ENCODE measurements at places on chromosomes 7 and 10.
A peak's percentile ranks its signal among the peaks of the same experiment; 100 is the strongest.

DNA sequence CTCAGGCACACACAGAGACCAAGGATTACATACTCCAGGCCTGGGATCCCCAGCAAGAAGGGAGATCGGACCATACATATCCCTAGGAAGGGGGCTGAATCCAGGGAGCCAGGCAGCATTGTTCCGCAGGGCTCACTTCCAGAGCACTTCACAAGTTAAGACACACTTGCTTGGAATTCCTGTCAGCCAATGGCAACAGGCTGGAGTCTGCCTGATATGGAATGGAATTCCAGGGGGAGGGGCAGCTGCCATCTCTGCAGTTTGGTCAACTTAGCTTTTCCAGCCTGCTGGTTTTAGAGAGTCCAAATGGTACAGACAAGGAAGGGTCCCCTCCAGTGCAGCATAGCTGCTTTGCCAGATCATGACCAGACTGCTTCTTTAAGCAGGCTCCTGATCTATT is 290.0 kb upstream of the GLI3 start:
- DNase-seq: no peak

- DNase-seq: no peak
Measured at GRCh38 chr7:7964250-7964649, 4.3 kb upstream of the GLCCI1 start.

- DNase-seq: no peak
Measured at GRCh38 chr7:33698041-33698440, 207.3 kb upstream of the BMPER start.

- DNase-seq: no peak
Measured at GRCh38 chr10:12208460-12208859, 12.5 kb downstream of the CDC123 start.

GRCh38 chr10:122054048-122055025 is 65.4 kb downstream of the TACC2 start:
- peak; percentile 29 for DNase-seq

GRCh38 chr7:134594877-134595276 is 46.0 kb downstream of the AKR1B15 start:
- DNase-seq: no peak

- no peak for DNase-seq
Measured at GRCh38 chr7:95213809-95214492, 110.4 kb downstream of the PON1 start.

GRCh38 chr7:37376386-37376785 is 72.3 kb downstream of the ELMO1 start:
- no peak for DNase-seq

- peak; percentile 48 for DNase-seq
Measured at GRCh38 chr10:48506147-48506917, 98.5 kb downstream of the ARHGAP22 start.

GRCh38 chr7:94323844-94324243 is 70.9 kb upstream of the COL1A2 start:
- no peak for DNase-seq

DNA sequence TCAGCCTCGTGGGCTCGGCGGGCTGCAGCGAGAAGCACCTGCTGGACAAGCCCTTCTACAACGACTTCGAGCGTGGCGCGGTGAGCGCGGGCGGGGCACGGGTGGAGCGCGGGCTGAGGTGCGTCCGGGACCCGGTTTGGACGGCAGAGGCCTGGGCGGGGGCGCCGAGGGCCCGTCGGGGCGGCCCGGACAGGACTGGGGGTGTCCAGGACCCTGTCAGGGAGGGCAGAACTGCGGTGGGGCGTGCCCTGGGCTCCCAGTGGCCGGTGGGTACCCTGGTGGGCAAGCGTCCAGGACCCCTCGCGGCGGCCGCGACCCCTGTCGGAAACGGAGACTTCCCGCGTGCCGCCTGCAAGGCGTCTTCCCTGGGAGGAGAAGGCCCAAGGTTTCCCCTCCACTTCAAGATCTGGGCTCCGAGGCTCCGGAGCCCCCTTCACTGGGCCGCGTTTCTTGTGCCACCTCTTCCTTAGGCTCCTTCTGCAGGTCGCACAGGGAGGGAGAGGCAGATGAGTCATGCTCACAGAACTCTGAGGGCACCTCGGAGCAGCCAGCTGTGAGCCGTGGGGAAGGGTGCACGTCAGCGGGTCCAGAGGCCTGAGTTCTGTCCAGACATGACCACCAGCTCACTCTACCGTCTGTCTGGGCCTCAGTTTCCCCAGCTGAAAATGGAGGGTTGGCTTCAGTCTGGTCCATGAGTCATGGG is 485 bp downstream of the ALOX5 start:
- DNase-seq: no peak

DNA sequence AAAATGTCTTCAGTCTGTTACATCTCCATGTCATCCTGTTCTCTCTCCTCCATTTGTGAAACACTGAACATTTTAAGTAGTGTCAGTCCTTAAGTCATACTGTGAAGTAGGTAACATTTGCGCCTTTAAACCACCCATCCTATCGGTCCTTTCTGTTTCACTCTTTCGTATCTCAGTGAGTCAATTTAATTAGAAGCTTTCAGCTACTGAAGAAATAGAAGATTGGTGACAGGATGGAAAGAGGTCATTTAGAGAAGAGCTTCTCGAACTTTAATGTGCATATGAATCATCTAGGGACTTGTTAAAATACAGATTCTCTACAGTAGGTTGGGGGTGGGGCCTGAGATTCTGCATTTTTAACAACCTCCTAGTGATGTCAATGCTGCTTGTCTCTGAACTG is 113.4 kb downstream of the SRI start:
- DNase-seq: no peak

GRCh38 chr7:34058801-34059135 is 153.4 kb downstream of the BMPER start:
- no peak for DNase-seq

DNA sequence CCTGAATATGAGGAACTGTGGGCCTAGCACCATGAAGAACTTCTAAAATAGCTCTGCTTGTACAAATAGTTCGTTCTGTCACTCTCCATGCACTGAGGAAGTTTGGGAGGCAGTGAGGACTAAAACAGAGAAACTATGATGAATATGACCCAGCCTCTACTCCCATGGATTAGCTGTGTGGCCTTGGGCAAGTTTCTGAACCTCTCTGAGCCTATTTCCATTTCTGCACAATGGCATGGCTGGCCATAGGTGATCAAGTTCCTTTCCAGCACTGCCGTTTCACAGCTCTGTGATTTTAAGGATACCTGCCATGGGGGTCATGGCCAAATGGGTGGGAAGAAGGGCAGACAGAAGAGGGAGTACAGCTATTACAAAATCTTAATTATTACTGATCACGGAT is 57.6 kb downstream of the SORBS1 start:
- no peak for DNase-seq

- DNase-seq: no peak
Measured at GRCh38 chr10:88901206-88901983, 21.4 kb downstream of the STAMBPL1 start.

DNA sequence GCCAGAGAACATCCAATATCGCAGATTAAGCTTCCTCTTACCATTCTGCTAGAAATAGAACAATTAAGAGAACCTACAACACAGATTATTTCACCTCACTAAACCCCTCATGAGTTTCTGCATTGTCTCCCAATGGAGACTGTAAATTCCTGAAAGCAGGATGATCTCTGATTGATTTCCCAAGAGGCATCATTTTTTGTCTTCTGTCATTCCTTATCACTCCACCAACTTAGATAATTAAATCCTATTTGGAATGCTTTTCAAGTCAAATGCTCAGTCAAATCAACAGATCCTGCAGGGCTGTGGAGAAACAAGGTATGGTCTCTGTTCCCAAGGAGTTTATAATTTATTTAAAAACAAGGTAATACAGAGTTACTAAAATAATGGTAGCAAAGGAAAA is 161.5 kb downstream of the MTERF1 start:
- DNase-seq: no peak

DNA sequence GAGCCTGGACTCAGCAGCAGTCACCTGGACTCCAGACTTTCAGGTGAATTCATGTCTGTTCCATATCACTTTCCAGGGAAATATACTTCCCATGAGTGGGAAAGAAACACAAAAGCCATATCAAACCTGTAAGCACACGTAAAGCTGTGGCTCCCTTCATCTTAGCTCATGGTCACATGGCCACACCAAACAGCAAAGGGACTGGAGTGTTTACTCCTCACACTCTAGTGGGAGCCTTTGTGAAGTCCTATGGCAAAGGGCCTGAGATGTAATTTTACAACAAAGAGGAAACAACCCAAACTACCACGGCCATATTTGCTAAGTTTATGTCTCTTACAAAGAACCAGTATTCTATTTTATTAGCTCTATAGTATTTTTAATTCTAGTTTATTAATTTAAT is 16.3 kb downstream of the SFTPA1 start:
- DNase-seq: no peak

DNA sequence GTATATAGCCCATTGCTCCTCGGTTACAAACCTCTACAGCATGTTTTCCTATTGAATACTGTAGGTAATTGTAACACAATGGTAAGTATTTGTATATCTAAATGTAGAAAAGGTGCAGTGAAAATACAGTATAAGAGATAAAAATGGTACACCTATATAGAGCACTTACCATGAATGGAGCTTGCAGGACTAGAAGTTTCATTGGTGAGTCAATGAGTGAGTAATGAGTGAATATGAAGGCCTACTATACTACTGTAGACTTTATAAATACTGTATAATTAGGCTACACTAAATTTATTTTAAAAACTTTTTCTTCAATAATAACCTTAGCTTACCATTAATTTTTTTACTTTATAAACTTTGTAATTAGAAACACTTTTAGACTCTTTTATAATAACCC is 239.7 kb downstream of the CDK14 start:
- DNase-seq: no peak

DNA sequence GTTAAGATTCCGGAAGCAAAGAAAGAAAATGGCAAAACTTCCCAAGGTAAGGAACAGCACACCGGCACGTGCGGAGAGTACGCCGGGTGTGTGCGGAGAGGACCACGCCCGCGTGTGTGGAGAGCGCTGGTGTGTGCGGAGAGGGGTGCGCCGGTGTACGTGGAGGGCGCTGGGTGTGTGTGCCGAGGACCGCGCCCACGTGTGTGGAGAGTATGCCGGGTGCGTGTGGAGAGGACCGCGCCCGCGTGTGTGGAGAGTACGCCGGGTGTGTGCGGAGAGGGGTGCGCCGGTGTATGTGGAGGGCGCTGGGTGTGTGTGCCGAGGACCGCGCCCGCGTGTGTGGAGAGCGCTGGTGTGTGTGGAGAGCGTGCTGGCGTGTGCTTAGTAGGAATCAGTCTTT is 48.6 kb upstream of the DPYSL4 start:
- no peak for DNase-seq

DNA sequence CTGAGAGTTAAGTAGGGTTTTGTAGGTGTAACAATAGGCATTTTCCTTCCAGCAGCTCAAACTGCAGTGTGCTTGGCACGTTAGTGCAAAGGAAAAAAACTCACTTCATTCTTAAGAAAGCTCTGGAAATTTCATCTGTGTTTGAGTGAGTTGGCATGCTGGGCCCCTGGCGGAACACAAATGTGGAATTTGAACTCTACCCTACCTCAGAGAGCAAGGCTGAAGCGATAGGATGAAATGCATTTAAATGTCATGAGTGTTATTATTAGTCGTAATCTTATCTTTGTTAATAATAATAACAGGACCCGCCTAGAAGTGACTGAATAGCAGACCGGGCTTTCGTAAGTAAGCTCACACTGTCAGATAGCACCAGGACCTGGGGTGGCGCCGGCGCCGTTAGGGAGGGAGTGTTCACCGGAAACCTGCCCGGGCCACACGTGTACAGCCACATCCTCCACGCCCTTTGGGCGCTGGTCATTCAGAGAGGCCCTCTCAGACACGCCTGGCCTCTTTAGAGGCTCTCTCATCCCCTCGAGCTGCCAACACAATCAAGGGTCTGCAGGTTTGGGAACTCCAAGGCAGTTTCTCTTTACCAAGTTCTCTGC is 63.5 kb downstream of the GRK5 start:
- peak; percentile 72 for DNase-seq

DNA sequence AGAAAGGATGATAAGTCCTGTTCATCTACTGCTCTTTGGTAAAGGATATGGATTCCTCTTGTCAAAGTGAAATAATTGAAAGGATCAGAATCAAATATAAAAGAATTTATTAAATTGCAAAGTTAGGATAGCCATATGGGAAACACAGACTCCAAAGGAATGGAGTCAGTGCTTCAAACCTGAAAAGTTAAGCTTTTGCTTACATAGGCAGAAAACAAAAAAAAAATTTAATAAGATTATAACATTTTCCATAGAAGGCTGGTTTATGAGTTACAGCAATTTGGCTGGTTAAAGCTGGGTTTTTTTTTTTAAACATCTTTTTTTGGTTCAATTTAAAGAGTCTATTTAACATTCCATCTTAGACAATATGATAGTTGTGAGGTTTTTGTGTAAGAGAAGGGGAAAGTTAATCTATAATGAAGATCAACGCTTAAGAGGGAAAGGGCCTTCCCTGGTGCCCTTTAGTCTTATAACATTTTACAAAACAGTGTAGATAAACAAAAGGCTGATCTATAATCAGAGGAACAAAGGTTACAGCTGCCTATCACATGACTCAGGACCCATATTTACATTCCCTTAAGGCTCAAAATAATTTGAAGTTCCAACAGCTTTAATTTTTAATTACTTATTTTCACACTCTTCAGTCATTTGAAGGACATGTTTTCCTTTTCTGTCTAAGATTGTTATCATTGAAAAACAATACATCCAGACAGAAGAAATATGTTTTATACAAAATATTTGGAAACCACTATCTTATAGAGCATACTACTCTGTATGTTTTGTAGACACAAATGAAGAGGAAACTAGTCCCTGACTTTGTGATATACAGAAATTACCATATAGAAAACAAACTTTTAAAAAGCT is 234.3 kb upstream of the MBL2 start:
- DNase-seq: peak; percentile 6

GRCh38 chr10:77186936-77187335 is 450.7 kb downstream of the KCNMA1 start:
- DNase-seq: no peak
